Occipital lobe (tissue), 3 donors: ENCODE measurements at places on chromosomes 16 and 17.

DNA sequence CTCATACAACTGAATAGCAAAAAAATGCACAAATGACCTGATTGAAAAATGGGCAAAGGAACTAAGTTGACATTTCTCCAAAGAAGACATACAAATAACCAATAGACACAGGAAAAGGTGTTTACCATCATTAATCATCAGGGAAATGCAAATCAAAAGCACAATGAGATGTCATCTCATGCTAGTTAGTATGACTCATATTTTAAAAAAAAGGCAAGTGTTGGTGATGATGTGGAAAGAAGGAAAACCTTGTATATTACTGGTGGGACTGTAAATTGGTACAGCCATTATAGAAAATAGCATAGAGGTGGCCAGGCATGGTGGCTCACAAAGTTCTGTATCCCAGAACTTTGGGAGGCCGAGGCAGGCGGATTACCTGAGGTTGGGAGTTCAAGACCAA is 232.5 kb upstream of the ZFHX3 start:
- no peak for DNase-seq

- no peak for DNase-seq
Measured at GRCh38 chr16:88755745-88756443, 29.1 kb downstream of the PIEZO1 start.

- no peak for DNase-seq
Measured at GRCh38 chr16:77396461-77396860, 38.4 kb downstream of the ADAMTS18 start.

DNA sequence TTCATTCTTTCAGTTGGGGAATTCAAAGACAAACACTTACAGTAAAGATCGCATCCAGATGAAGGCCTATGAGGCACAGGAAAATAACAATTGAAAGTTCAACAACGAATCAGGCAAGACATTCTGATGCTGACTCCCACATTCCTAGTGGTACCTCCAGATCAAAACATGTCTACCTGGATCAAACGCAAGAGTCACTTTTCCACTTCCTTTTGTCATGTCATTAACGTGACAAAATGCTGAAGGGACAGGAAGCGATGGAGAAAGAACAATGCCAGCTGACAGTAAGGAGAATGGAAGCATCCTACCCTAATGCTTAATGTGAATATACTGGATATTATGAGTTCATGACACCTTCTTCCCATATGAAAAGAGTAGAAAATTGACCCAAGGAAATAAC is 365.4 kb upstream of the CDH11 start:
- DNase-seq = no peak

- DNase-seq = no peak
Measured at GRCh38 chr17:42814633-42815399, 9.3 kb downstream of the BECN1 start.

GRCh38 chr16:7350806-7351205 is 18.2 kb downstream of the RBFOX1 start:
- no peak for DNase-seq

GRCh38 chr17:11814655-11815262 is 182.5 kb downstream of the ZNF18 start:
- no peak for DNase-seq

DNA sequence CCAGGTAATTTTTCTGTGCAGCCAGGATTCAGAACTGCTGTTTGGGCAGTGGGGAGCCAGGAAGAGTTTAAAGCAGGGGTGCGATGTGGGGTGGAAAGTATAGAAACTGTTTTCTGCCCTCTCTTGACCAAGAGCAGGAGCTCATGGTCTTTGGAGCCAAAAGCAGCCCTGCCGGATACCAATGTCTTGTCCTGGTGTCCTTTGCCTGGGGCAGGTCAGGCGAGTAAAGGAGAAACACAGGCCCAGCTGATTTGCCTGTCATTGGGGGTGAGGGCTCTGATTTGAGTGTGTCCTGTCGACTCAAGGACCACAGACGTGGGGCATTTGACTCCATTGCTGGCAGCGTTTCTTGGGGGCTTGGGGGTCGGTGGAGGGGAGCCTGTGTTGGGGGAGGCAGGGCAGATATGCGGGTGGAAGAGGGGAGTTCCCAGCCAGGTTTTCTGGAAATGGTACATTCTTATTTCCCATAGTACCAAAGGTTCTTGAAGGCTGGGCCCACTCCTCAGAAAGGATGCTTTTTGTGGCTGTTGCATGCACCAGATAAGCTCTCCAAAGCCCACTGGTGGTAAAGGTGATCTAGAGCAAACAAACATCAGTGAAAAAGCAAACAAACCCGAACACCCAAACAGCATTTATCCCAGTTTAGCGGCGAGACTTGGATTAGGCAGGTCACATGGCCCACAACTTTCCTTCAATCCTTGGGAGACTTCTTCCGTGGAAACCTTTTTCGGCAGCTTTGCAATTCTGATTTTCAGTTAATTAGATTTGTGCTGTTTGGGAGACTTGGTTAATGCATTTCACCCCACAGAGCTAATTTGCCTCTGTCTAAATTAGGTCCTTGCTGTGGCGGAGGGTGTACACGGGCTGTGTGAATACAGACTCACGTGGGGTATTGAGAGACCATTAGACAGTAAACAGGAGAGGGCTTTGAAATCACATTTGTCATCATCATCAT is 59.0 kb downstream of the MSI2 start:
- no peak for DNase-seq

- no peak for DNase-seq
Measured at GRCh38 chr17:30571921-30572320, 94.7 kb downstream of the GOSR1 start.

DNA sequence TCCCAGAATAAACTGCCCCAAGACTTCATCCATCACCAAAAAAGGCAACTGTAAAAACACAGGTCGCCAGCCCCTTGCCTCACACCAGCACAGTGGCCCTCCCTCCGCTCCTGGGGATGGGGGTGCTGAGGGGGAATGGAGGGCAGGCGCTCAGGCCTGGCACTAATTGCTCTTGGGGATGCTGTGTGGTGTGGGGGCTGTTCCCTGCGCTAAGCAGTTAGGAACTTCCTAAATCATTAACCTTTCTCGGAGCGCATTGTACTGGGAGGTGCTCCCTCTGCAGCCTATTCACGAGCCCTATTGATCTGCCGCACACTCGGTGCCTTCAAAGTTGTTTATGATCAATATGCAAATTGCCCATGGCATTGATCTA is 199.9 kb downstream of the ZFHX3 start:
- no peak for DNase-seq

- DNase-seq = no peak
Measured at GRCh38 chr17:20172376-20172775, 163.2 kb downstream of the SPECC1 start.

DNA sequence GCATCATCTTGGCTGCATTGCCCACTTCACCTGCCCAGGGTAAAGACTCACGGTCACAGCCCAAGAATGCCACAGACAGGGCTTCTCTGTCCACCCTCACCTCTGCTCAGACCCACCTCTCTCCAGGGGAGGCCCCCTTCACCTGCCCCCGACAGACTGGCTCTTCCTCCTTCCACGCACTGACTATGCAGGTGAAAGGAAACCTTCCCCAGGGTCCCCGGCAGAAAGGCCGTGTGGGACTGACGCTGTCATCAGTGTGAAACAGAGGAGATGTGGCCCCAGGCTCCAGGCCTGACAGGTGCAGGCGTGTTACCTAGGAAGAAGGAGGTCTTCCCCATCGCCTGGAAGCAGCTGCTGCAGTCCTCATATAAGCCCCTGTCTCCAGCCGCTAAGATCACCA is 9.3 kb upstream of the ROGDI start:
- DNase-seq = no peak

DNA sequence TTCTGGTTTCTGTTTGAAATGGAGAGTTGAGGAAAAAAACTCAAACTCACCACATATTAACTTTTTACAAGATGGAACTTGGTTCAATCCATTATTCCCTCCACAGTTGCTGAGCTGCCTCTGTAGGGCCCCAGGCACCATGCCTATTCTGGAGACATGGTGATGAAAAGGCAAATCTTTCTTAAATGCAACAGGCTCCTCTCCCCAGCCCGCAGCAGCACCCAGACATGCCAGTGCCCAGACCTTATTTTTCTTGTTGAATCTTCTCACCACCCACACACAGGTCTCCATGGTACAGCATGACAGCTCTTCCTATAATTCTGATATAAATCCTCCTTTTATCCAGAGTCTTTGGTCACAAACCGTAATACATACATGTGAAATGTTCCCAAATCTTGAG is 7.6 kb downstream of the CYTH1 start:
- DNase-seq = no peak
